ENCODE measurements at places on chromosomes 1 and 21.

GRCh38 chr1:32915766-32916706 is 14.8 kb upstream of the TMEM54 start:
- no peak for DNase-seq

- DNase-seq, result no peak
Observed at GRCh38 chr21:42056996-42057689, 14.0 kb upstream of the UMODL1 start.

- no peak for DNase-seq
Observed at GRCh38 chr21:45945868-45946210, 35.7 kb upstream of the COL6A1 start.

- no peak for DNase-seq
Observed at GRCh38 chr1:6001992-6002576, 9.9 kb upstream of the NPHP4 start.

DNA sequence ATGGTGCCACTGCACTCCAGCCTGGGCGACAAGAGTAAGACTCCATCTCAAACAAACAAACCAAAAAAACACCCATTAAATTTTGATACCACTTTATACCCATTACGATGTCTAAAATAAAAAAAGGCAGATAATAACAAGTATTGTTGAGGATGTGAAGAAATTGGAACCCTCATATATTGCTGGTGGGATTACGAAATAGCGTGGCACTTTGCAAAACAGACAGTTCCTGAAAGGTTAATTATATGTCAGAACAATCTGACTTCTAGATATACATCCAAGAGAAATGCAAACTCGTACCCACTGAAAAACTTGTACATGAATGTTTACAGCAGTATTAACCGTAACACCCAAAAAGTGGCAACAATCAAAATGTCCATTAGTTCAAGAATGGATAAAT is 70.3 kb downstream of the USP24 start:
- no peak for DNase-seq

DNA sequence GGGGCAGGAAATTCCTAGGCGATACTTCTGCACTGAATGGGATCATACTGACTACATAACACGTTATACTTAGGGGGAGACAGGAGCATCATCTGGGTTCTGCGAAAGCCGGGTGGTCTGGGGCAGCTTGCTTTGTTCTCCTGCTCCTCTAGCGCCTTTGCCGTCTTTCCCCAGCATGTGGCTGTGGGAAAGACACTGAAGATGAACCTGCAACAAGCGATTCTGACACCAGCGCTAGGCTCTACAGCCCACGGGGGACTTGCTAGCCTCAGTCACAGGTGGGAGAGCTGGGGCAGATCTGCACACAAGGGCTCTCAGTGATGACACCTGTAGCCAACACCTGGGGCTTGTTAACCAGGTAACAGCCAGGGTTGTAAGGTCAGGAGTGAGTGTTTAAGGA is 51.8 kb downstream of the CD46 start:
- DNase-seq, result no peak

DNA sequence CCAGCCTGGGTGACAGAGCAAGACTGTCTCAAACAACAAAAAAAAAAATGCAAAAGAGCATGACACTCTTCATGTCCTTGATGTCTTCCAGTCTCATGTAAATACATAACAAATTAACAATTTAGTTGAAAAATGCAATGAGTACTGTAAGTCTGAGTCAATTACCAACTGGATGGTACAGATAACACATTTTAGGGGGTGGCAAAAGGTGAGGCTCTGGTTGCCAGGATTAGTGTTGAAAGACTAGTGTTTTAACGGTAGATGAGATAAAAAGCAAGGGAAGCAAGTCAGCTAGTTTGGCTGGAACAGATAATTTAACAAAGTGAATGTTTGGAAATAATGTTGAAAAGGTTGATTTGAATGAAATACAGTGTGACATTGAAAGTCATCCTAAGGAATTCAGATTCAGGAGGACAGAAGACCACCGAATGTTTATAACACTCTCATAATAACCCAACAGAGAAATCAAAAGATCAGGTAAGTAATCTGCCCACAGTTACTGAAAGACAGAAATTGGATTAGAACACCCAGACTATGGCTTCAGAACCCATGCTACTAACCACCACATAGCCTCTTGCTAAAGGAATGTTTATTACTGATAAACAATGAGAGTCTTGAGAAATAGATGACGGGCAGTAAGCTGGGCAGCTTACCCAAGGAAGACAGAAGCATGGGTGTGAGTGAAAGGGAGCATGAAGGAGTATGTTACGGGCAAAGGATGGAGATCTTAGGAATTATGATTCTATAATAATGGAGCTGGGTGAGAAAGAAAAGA is 312.4 kb downstream of the HMCN1 start:
- no peak for DNase-seq

GRCh38 chr1:210299501-210299900 is 29.2 kb upstream of the HHAT start:
- no peak for DNase-seq

DNA sequence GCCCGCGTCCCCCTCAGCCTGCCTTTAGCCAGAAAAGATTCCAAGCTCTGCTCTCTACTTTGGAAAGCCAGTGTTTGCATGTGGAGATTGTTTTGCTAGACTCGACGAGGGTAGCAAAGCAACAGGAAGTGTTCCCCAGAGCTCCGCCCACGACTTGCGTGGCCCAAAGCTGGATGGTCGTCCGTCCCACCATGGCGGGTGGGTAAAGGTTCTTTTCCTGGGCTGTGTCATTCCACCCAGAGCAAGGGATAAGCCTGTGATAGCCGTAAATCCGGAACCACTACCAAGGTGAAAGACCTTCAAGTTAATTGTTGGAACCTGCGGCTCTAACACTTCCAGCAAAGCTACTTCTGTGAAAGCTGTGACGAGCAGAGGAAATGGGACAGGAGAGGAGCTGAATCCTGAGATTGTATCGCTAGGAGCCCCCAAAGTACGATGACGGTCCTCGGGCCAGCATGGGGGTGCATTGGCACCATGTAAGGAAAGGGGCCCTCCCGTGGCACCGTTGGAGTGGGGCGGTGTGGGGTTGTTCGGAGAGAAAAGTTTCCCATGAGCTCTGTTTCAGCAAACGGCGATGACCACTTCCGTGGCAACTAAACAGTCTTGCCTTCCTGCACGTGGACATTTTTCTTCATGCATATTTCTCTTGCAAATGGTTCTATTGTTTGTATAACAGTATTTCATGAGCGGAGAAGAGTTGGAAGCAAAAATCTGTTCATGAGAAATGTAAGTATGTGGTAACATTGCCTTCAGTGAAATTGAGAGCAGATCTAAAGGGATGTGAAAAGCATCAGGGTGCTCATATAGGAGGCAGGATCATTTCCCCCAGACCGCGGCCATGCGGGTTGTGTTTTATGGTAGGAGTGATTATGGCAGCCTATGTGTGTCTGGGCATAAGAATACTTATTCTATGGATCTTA is 8.4 kb downstream of the MX2 start:
- peak; percentile 44 for DNase-seq

DNA sequence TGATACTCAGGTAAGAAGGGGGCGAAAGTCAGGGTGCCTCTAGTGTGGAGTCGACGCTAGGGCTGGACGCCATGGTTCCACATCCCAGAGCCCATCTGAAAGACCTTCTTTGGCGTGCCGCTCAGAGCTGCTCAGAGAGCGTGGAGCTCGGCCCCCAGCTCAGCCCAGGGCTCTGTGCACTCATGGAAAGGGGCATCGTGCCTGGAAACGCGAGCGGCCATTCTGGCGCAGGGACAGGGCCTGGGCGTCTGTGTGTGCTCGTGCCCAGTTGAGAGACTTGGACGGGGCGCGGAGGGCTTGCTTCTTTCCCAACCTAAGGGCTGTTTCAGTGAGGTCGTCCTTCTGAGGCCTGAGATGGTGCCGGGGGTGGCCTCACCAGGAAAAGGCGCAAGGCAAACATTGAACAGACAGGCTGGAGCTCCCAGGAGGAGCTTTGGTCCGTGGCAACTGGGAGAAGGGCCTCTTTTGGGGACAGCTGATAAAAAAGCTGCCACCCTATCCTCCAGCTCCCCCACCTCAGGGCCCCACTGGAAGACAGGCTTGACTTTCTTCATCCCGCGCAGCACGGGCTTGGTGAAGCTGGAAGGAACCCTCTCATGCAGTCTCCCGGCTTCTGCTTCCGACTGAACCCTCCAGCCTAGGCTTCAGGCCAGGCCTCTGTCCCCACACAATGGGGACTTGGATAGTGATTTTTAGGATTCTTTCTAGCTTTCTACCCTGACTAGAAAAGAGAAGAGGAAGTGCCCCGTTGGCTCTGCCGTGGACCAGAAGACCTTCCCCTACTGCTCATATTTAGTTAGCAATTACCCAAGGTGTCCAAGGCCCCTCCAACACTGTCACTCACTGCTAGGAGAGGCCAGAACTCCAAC is 77.1 kb downstream of the CD58 start:
- no peak for DNase-seq

DNA sequence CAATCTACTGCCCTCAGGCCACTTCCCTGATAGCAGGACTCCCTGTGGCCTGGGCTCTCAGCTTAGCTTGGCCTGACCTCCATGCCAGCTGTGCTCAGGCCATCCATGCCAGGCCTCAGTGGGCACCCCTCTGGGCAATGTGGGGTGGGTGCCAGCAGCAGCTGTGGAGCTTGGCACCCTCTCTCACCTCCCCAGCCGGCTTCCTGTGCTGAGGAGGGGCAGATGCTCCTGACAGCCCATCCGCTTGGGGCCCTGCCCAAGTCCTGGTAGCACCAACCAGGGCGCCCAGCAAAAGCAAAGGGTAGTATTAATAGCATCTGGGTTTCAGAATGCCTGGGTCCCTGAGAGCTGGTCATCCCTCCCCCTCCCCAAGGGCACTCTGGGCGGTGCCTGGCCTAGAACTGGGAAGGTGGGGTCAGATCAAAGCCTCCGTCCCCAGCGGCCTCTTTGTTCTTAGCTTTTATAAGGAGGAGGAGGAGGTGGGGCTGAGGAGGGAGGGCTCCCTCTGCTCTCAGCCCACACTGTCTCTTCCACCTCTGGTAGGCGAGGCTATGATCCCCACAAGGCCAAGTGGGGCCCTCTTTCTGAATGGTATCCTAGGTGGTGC is 6.1 kb downstream of the EFNA4 start:
- DNase-seq, result no peak

- DNase-seq, result no peak
Observed at GRCh38 chr1:93448983-93449804, 1.3 kb downstream of the FNBP1L start.

DNA sequence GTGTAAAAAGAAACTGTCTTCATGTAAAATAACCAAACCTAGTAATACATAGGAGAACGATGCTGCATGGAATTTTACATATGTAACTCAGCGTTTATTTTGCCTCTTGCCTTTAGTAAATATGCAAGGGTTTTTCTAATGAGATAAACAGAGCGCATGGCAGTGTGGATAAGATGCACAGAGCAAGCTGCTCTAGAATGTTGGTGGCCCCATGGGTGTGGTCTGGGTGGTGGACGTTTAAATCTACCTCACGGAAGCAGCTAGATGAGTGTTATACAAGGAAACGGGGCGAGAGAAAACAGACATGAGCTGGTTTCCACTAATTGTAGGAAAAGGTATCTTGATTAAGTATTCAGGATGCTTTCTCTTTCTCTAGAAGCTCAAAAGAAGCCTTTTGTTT is 205.9 kb downstream of the DSCAM start:
- no peak for DNase-seq

DNA sequence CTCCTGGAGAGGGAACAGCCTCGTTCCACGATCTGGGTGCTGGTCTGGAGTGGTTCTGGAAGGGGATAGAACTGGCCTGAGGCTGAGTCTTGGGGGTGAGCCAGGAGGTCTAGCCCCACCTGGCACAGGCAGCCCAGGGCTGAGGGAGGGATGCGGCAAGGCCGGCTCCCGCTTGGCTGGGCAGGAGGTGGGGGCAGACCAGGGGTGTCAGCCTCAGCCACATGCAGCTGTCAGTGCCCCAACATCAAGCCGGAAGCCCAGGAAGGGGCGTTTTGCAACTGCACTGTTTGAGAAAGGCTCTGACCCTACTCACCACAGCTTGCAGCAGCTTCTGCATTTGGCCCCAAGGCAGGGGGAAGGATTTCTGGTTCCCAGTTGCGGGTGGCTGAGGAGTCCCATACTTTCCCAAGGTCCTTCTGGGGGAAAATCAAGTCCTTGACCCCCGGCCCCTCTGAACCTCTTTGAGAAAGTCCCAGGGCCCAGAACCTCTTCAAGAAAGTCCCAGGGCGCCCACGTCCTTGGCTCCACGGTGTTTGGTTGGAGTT is 2.0 kb downstream of the EFHD2 start:
- DNase-seq, result peak; percentile 29

GRCh38 chr1:51189421-51190073 is 46.5 kb upstream of the RNF11 start:
- no peak for DNase-seq

GRCh38 chr1:217569021-217569420 is 61.9 kb downstream of the GPATCH2 start:
- DNase-seq, result no peak

- no peak for DNase-seq
Observed at GRCh38 chr1:77977989-77978292, 931 bp downstream of the FUBP1 start.

DNA sequence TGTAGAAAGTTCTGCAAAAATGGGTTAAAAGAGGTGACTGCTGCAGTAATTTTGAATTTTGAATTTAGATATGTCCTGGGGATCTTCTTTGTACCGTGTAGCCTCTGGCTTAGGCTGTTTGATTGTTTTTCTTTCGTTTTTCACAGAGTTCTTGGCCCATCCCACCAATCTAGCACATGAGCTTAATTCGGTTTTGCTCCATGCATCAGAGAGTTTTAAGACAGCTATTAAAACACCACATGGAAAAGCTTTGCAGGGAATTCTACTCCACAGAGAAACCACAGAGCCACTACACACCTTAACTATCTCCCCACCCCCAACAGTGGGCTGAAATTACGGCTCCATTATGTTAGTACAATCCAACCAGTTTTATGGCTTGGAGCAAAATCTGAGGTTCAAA is 25.5 kb downstream of the SPAG17 start:
- DNase-seq, result no peak

GRCh38 chr1:202888221-202888530 is 773 bp downstream of the RABIF start:
- DNase-seq, result no peak

- DNase-seq, result no peak
Observed at GRCh38 chr1:101002551-101002950, 23.0 kb downstream of the DPH5 start.

DNA sequence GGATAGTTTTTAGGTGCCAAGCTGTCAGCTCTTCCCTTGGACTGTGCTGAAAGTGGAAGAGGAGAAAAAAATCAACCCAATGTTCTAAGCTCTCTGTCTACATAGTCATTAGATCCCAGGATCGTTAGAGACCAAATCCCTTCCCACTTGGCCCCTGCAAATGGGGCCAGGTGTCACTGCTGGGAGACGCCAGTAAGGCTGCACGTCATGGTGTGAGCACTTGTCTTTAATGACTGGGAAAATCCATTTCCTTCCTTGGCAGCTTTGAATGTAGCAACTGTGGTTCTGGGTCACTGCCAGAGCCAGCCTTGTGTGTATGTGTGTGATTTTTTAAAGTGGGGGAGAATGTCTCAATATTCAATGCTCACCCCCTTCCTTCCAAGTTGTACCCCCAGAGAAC is 59.9 kb downstream of the MAN1C1 start:
- no peak for DNase-seq

- no peak for DNase-seq
Observed at GRCh38 chr1:6396998-6397397, 3.4 kb upstream of the ACOT7 start.

GRCh38 chr1:230568008-230568407 is 74.3 kb upstream of the COG2 start:
- DNase-seq, result no peak

- no peak for DNase-seq
Observed at GRCh38 chr1:207833381-207833780, 77.5 kb downstream of the CD34 start.

GRCh38 chr1:33866281-33866680 is 2.4 kb downstream of the HMGB4 start:
- DNase-seq, result no peak

- DNase-seq, result no peak
Observed at GRCh38 chr1:217322834-217323233, 308.1 kb downstream of the GPATCH2 start.

GRCh38 chr1:88700425-88701013 is 16.4 kb downstream of the PKN2 start:
- DNase-seq, result no peak

All from activated effector memory CD4-positive, alpha-beta T cell treated with Interleukin-2 at 50 U/mL for 16 hours (primary cell).